ENCODE measurements at places on chromosomes 5 and 9.

DNA sequence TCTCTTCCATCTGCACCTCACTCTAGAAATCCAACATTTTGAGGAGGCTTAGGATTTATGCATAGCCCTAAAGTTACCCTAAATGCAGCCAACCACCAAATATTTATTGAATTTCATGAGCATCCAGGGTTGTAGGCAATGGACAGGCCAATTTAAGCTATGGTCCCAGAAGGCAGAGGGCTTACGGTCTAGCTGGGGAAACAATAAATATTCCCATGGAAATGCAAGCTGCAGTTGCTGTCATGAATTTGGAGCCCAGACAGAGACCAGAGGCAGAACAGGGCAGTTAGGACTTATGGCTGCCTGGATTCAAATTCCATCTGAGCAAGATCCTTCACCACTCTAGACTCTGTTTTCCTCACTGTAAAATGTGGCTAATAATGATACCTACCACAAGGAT is 9.1 kb upstream of the INSYN2B start:
- DNase-seq, result no peak

DNA sequence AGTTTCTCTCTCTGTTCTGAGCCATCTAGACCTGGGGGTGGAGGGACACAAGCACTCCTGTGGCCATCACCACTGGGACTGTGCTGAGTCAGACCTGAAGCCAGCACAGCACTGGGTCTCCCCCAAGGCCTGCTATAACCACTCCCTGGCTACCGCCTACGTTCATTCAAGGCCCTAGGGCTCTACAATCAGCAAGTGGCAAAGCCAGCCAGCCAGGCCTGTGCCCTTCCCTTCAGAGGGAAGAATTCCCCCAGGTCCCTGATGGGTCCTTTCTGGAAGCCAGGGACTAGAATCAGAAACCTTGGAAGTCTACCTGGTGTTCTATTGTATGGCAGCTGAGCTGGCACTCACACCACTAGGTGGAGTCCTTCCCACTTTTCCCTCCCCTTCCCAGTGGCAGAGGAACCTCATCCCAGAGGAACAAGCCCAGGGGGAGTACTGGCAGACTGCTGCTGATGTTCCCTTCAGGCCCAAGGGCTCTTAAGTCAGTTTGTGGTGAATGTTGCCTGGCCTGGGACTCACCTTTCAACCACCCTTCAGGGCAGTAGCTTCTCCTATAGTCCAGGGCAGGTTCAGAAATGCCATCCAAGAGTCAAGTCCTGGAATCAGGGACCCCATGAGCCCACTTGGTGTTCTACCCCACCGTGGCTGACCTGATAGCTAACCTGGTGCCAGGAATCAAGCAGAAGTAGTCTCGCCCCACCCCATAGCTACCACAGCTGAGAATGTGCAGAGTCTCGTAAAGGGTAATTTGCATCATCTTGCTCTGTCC is 20.0 kb downstream of the JMY start:
- no peak for DNase-seq

- DNase-seq, result no peak
Measured at GRCh38 chr5:64834611-64835010, 65.9 kb downstream of the CWC27 start.

DNA sequence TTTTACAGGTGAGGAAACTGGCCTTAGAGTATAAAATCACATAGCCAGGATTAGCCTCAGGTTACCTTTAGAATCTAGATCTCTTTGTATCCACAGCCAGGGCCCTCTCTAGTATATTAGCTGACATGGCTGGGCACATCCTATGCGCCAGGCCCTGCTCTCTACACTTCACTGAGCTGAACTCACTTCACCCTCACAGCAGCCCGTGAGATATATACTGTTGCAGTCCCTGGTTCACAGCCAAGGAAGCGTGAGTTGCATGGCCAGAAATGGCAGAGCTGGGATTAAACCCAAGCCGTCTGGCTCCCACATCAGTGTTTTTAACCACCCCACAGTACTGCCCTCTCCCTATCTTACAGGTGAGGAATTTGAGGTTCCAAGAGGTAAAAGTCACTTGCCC is 58.4 kb downstream of the DAB2IP start:
- DNase-seq, result no peak

DNA sequence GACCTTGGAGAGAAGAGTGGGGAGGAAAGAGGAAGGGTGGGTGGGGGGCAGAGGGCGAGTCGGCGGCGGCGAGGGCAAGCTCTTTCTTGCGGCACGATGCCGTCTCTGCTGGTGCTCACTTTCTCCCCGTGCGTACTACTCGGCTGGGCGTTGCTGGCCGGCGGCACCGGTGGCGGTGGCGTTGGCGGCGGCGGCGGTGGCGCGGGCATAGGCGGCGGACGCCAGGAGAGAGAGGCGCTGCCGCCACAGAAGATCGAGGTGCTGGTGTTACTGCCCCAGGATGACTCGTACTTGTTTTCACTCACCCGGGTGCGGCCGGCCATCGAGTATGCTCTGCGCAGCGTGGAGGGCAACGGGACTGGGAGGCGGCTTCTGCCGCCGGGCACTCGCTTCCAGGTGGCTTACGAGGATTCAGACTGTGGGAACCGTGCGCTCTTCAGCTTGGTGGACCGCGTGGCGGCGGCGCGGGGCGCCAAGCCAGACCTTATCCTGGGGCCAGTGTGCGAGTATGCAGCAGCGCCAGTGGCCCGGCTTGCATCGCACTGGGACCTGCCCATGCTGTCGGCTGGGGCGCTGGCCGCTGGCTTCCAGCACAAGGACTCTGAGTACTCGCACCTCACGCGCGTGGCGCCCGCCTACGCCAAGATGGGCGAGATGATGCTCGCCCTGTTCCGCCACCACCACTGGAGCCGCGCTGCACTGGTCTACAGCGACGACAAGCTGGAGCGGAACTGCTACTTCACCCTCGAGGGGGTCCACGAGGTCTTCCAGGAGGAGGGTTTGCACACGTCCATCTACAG is 760 bp downstream of the NPR3 start:
- DNase-seq, result no peak

DNA sequence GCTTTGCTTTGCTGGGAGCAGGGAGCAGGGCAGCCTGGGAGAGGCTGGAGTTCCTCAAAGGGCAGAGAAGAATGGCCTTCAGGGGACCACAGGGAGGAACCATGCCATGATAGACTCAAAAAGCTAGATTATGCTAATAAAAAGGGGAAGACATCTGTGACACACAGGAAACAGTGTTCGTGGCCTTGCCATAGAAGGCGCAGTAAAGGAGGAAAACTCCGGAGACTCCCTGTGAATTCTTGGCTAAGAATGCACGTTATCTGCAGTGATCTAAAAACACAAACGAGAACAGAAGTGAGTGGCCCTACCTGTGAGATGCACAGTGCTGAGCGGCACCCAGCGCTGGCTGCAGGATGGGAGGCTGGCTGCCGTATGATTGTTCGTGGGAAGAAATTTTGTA is 15.9 kb upstream of the LTC4S start:
- no peak for DNase-seq

DNA sequence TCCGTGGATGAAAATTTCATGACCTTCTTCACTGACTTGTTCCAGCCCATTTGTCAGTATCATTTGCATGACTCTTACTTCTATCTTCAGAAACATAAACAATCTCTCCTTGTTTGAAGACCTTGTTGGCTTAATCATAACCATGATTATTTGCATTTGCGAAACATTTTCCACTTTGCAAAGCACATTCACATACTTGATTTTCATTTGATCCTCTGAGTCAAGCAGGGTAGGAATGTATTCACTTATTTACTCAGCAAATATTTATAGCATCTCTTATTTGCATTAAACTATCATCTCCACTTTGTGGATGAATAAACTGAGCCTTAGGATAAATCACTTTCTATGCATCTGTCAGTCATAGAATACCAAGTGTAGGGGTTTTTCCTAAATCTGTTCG is 343.0 kb upstream of the SGCD start:
- no peak for DNase-seq

GRCh38 chr5:53884417-53884816 is 324.0 kb downstream of the NDUFS4 start:
- DNase-seq, result no peak

DNA sequence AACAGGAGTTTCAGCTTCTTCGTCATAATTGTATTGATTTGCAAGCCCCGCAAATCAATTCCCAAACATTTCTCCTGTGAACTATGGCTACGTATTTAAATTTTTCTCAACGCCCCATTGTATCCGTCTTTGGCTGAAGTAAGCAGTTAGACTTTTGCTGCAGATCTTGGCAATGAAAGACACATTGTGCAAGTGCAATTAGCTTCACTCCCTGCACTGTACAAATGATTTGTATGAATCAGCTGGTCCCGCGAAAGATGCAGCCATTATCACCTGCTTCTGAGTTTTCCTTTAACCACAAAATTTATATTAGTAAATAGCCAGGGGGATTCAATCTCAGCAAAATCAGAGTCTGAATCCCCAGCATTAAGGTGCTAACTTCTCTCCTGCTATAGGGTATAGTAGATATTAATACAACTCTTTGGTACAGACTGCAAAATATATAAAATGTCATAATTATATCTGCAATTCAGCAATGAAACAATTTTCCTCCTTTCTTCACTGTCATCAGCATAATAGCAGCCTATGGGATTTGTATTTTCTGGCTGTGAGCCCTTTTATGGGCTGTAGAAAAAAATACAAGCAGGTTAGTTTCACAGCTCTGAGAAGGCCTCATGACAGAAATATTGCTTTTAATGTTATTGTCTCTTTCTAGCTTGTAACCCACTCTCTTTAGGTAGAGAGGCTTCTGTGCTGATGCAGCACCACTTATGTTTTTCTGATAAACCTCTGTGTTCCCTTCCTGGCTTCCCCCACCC is 68.4 kb upstream of the SMARCA2 start:
- no peak for DNase-seq

DNA sequence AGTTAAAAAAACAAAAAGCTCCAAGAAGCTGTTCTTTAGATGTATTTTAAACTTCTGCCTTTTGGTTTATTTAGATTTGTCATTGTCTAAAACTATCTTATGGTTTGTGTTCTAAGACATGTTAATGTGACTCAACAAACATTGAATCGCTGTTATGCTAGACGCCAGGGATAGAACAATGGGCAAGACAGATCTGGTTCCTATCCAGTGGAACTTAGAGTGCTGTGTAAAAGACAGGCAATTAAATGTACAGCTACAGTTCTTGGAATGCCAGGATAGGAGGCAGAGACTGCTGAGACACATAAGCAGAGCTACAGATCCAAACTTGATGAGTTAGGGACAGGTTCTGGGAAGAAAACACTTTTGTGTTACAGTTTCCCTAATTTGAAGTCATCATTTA is 22.4 kb downstream of the LYRM7 start:
- DNase-seq, result no peak

DNA sequence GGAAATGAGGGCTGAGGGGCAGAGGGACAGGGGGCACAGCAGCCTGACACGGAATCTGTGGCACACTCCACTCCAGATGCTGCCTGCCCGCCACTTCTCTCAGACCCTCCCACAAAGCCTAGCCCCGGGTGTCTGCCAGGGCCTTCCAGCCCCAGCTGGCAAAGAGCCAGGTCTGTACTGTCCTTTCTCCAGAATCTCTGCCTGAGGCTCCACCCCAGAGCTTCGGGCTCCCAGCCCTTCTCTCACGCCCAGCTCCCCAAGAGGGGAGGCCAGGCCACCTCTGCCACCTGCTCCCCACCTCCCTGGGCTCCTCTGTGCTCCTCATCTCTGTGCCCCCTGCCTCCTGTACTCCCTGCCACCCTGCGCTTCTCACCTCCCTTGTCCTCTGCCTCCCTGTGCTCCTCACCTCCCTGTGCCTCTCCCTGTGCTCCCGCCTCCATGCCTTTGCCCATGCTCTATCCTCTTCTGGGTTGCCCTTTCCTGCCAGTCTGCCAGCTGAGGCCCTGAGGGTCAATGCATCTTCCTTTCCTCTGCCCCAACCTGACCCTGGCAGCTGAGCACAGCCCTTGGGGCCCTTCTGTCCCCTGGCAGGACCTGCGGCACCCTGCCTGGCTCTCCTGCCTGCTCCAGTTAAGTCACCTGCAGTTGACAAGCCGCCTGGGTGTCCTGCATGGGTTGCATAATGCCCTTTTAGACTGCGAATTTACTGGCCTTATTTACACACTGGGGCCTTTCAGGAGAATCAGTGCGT is 36.4 kb downstream of the RASGEF1C start:
- no peak for DNase-seq

- DNase-seq, result no peak
Measured at GRCh38 chr5:156400231-156400986, 73.4 kb downstream of the SGCD start.

DNA sequence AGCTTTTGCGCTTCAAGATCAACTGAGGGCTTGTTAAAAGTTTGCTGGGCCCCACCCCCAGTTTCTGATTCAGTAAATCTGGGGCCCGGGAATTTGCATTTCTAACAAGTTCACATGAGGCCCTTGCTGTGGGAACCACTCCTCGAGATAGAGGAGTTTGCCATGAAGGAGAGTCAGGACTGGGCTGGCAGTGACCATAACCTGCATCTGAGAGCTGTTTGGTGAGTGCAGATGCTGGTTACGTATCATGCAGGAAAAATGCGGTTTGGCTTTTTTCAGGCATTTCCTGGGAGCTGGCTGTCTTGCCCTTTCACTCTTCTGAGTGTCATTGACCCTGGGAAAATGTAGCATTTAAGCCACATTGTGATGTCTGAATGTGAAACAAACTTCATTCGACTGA is 9.4 kb upstream of the ANGPTL2 start:
- DNase-seq, result no peak

DNA sequence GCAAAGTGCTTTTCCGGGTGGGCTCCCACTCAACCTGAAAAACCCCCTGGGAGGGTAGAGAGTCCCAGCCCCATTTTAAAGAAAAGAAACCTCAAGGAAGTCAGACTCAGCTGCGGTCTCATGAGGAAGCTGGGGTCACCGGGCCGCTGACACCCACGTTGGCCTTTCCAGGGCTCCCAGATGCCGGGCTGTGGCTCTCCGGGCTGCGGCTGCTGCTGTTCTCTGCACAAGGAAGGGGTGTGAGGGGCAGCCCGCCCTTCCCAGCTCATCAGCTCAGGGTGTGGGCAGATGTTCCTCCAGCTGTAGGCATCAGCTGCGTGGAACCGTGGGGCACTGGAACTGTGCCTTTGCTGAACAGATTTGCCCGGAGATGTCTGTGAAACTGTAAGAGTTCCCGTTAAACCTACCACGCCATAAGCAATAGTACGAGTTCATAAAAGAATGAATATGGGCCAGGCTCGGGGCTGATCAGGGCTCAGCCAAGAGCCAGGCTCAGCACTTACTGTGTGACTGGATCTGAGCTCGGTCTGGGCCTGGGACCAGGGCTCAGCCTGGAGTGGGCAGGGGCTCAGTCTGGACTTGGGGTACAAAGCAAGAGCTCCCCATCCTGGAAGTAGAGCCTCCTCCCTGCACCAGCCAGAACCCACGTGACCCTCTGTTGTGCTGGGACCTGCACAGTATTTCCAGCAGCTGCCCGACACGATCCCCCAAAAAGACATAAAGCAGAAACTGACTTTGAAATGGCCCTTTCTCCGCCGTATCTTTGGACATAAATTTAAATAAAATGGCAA is 130.2 kb upstream of the PPP1R26 start:
- no peak for DNase-seq

GRCh38 chr9:127825319-127826051 is 22.8 kb downstream of the FPGS start:
- DNase-seq, result no peak

DNA sequence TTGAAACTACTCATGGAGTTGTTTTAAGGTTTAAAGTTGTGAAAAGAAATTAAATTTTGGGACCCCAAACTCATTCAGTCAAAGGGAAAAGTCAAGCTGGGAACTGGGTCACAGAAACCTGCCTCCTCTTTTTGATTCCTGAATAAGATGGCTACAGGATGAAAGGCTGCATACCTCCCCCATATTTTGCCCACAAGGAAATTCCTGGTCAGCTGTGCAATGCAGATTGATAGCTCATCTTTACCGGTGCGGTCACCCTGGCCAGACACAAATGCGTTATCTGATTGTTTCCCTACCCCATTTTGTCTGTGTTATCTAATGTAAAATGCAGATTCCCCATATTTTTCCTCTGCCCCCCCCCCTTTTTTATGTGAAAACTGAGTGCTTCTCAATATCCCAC is 1.3 kb downstream of the HAVCR2 start:
- DNase-seq, result no peak
